Esophagus squamous epithelium (tissue), 5 donors: ENCODE measurements at places on chromosomes 11 and 22.

GRCh38 chr11:105910095-105910715 is 111.8 kb downstream of the MSANTD4 start:
- no peak for DNase-seq

DNA sequence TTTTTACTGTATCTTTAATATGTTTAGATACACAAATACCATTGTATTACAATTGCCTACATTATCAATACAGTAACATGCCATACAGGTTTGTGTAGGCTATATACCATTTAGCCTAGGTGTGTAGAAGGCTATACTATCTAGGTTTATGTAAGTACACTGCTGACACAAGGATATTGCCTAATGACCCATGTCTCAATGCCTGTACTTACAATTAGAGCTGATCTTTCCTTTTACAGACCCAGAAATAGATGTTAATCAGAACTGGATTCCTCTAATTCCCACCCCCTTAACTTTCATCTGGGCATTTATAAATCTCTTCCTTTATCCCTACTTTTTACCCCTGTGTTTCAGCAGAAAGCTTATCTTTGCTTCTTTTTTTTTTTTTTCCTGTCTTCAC is 229.5 kb downstream of the METTL15 start:
- no peak for DNase-seq

GRCh38 chr11:104191124-104191523 is 27.2 kb upstream of the PDGFD start:
- no peak for DNase-seq

DNA sequence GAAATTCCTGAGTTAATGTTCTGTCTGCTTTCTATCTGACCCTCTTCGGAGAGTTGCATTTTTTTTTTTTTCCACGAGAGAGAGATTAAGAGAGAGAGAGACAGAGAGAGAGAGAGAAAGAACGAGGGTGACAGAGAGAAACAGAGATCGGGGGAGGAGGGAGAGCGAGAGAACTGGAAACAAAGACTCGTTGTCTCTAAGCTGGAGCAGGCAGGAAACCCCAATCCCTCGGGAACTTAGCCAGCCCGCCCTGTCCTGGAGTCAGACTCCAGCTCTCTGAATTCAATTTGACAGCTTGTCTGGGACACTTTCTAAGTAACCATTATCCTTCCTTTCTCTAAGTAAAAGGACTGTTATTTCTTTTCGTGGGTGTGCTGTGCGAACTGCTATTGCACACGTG is 76.9 kb downstream of the KCNJ1 start:
- no peak for DNase-seq

GRCh38 chr11:132158091-132158490 is 787.7 kb downstream of the NTM start:
- no peak for DNase-seq

- DNase-seq = no peak
These were observed at the start of gene RASSF10 for GRCh38 chr11:13008625-13009475. Gene RASSF10 (plus strand): TSS chr11:13009316. CDS start chr11:13009577, 261 bp downstream.

DNA sequence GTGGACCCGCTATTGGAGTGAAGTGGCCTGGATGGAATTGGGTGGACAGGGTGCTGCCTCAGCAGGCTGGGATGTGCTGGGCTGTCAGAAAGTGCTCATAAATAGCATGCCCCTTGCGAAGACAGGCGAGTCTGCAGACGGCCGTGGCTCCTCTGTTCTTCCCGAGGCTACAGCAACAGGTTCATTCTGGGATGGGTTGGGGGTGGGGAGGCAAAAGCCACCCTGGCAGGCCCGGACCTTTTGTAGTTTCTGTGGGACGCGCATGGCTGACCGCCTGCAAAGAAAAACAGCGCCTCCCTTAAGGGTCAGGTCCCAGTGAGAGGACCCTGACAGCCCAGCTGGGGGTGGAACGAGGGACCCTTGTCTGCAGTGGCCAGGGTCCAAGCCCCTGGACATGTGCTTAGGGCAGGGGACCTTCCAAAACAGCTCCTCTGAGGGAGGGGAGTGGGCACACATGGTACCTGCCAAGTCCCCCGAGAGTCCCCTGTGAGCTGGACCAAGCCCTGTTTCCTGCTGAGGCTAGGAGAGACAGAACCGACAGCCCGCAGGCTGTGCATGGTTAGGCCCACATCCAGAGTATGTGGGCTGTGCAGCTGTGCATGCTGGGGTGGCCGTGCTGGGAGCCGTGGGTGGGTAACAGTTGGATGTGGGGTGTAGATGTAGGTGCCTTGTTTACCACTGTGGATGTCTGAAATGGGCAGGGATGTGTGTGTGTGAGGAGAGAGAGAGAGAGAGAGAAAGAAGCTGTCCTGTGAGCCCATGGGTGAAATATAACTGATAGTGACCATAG is at the start of gene CRYBB3:
TSS of gene CRYBB3 (plus strand) at position 128 of the 790 bp plus-strand sequence. CDS start 1,539 bp downstream, outside the sequence.
- no peak for DNase-seq

DNA sequence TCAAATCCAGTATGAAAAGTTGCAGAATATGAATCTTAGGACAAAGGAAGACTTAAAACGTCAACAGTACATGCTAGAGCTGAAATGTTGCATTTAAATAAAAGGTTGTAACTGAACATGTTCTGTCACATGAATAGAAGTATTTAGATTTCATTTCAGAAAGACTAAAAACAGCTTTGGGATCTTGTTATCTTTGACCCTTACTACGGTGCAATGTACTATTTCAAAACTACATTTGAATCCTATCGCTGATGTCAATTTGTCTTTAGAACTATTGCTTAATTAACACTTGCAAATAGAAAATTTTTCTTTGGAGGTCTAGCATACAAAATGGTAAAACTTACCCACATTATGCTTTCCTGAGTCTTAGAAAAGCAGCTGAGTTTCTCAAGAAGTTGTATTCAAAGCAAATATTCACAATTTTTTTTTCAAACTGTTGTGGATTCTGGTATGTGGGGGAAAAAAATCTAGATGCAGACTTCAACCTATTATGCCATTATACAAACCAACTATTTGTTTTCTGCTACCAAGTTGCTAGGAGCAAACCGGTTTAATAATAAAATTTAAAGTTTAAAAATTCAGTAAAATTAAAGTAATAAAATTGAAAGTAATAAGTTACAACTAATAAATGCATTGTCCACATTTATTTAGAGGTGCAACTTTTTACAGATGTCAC is 25.4 kb downstream of the CSTF3 start:
- DNase-seq = no peak

GRCh38 chr11:33842236-33842915 is 49.5 kb downstream of the LMO2 start:
- no peak for DNase-seq

GRCh38 chr11:107848345-107848744 is 10.2 kb downstream of the SLC35F2 start:
- no peak for DNase-seq

GRCh38 chr11:129932381-129933067 is 37.1 kb upstream of the NFRKB start:
- DNase-seq = no peak

GRCh38 chr11:45799562-45799961 is 5.4 kb upstream of the SLC35C1 start:
- no peak for DNase-seq

GRCh38 chr11:95415837-95416304 is 184.9 kb upstream of the SESN3 start:
- no peak for DNase-seq

DNA sequence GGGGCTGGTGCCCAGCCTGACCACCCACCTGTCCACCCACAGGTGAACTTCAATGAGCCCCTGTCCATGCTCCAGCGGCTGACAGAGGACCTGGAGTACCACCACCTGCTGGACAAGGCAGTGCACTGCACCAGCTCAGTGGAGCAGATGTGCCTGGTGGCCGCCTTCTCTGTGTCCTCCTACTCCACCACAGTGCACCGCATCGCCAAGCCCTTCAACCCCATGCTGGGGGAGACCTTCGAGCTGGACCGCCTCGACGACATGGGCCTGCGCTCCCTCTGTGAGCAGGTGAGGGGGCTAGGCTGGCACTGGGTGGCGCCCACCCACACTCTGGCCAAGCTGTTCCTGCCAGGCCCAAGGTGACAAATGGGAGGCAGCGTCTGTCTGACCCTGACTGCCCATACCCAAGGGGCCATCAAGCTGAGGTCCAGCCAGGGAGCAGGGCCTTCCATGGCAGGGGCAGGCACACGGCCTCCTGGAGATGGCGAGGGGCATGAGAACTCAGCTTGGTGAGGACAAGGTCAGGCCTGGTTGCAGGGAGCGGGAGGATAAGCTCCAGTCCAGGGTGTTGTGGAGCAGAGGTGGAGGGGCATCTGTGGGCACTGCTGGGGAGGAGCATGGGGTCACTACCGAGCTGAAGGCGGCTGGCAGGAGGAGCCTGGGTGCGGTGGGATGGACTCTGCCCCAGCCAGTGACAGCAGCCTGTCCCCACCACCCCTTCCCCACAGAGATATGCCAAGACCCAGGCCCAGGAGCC is 77.7 kb downstream of the MORC2 start:
- DNase-seq = no peak

GRCh38 chr11:67504950-67505581 is at the start of gene PITPNM1:
Gene PITPNM1 (minus strand): TSS chr11:67505363. CDS start chr11:67504180, 1,183 bp downstream.
- DNase-seq = no peak

- no peak for DNase-seq
These were observed 25.2 kb downstream of the TSPAN32 start for GRCh38 chr11:2327032-2327431.

- no peak for DNase-seq
These were observed 60.3 kb downstream of the CECR2 start for GRCh38 chr22:17429516-17429915.

DNA sequence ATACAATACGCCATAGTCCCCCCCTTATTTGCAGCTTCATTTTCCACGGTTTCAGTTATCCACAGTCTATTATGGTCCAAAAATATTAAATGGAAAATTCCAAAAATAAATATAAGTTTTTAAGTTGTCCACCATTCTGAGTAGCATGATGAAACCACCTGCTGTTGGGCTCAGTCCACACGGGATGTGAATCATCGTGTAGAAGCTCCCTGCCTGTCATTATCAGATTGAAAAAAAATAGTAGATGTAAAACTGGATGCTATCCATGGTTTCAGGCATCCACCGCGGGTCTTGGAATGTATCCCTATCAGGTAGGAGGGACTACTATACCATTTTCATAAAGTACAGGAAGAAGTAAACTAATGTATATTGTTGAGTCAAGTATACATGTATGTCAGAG is 127.4 kb downstream of the TTC17 start:
- no peak for DNase-seq

DNA sequence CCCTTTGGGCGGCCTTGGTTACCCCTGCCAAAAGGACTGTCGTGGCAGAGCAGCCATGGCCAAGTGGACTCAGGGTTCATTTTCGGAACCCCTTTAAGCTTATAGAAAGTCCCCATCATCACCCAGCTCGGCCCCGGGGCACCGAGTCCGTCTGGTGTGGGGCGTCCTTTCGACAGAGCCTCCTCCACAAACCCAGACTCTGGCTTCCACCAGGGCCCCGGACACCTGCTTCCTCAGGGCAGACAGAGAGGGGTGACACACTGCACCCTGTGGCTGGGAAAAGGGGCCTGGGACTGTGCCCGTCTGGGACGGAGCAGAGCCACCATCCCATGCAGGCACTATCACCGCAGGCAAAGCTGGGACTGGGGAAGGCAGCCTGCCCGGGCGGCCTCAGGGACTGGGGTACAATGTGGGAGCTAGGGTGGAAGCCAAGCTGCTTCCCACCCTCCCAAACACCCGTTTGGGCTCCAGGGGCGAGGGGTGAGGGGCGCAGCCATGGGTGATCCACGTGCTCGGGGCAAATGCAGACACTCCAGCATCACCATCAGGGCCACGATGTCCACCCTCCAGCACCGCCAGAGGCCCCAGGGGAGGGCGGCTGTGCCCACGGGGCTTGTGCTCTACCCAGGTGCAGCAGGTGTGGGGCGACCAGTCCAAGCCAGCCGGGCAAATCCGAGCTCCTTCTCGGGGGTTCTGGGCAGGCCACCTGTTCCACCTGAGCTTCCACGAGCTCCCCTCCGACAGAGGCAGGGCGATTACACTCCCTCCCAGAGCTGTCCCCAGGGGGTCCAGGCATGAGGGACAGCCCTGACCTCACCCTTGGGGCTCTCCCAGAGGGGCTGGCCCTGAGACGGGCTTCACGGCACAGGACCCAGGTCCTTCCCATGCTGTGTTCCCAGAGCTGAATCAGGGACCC is 11.7 kb upstream of the MRPL23 start:
- DNase-seq = no peak

- DNase-seq = no peak
These were observed 203.1 kb upstream of the BLID start for GRCh38 chr11:122319085-122319484.

GRCh38 chr22:46951973-46952372 is 189.5 kb downstream of the TBC1D22A start:
- DNase-seq = no peak

GRCh38 chr11:86214710-86215109 is 29.8 kb upstream of the EED start:
- DNase-seq = no peak

DNA sequence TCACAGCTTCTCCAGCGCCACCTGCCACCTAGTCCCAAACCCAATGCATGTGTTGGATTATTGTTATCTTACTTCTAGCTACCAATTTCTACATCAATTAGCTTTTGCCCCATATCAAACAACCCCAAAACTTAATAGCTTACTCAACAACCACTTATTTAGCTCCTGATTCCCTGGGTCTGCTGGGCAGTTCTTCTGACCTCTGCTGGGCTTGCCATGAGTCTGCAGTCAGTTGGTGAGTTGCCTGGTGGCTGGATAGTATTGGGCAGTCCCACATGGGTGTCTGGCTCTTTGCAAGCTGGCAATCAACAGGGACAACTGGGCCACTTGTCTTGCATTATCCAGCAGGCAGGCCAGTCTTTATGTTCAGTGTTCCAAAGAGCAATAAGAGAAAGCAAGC is 13.6 kb upstream of the MS4A15 start:
- DNase-seq = no peak

GRCh38 chr11:121595717-121596161 is 143.0 kb upstream of the SORL1-AS1 start:
- DNase-seq = no peak

DNA sequence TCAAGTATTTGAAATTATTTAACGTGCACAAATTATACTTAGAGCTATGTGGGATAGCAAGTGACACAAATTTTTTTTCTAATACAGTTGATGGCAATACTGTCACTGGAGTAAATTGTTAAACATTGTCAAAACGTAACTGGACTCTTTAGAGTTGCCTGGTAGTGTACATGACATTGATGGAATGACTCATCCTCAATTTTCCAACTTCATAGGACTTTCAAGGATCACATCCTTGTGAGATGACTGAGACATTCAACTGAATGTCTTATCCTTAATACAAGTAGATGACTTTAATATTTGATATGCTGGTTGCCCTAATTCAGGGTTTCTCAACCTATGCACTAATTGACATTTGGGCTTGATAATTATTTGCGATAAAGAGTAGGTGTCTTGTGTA is 310.0 kb downstream of the SWAP70 start:
- no peak for DNase-seq
